ENCODE measurements at places on chromosomes 3 and 15.

DNA sequence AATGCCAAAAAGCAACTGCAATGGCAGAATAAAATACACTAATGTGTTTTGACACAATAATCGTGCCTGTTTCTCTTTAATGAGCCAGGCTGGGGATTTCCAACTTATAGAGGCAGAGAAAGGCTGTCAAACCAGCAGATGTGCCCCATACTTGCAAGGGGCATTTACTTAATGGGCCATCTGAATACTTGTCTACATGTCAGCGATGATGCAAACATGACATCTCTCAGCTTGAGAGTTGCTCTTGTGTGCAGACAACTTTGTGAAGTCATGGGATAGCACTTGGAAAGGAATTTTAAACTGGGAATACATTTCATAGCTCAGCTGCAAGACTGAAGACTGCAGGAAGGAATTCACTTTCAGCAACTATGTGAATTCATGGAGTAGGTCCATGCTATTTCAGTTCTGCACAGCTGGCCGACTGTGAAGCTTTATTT is 127.4 kb upstream of the ADAMTS9 start:
- DNase-seq, result no peak

- DNase-seq, result no peak
Observed at GRCh38 chr15:94306700-94307650, 75.6 kb downstream of the MCTP2 start.

GRCh38 chr3:42501321-42501680 is 1.1 kb upstream of the VIPR1 start:
- DNase-seq, result no peak

- DNase-seq, result no peak
Observed at GRCh38 chr3:170631755-170632488, 46.0 kb upstream of the SLC7A14 start.

DNA sequence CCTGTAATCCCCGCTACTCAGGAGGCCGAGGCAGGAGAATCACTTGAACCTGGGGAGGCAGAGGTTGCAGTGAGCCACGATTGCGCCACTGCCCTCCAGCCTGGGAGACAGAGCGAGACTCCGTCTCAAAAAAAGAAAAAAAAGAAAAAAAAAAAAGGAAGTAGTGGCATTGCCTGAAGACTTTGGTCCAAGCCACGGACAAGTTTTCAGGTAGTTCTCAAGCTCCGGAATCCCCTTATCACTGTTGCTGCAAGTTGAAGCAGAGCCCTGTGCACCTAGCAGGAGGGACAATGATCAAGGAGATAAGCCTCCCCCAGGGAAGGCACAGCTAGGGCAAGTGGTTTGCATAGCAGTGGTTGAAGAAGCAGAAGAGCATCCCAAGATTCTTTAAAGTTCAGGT is 97.6 kb downstream of the MEX3B start:
- DNase-seq, result no peak

- no peak for DNase-seq
Observed at GRCh38 chr15:81839387-81839786, 206.4 kb downstream of the MEX3B start.

GRCh38 chr15:40845036-40845435 is 1.2 kb downstream of the SPINT1 start:
- DNase-seq, result no peak

DNA sequence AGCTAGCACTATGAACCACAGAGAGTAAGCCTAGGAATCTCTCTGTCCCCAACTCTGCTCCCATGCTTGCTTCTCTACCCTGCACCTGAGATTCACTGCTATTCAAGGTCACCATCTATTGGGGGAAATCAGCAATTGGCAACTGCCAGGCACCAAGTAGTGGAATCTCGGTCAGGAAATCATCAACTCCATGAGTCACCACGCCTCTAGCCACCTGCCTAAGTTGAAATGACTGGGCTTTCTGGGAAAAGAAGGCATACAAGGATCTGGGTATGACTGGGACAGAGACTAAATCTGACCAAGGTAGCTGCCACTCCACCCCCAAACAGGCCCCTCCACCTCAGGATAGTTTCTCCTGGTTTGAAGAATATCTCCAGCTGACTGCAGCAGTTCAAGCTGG is 464.1 kb upstream of the CBLB start:
- DNase-seq, result no peak

DNA sequence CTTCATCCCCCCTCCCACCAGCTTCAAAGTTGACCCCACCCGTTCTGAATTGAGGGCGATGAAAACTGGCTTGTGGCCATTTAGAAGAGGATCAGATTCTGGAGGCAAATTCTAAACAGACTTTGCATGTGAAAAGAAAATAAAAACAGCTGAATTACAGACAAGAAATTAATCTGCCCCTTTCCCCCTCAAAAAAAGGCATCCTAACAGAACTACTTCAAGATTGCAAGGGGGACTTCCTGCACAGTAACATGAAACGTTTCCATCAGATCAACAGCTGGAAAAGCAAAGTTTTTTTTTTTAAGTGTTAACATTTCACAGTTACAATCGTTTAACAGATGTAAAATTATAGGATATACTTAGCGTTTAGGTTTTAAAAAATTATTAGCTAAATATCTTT is 229.3 kb downstream of the RORA start:
- no peak for DNase-seq

DNA sequence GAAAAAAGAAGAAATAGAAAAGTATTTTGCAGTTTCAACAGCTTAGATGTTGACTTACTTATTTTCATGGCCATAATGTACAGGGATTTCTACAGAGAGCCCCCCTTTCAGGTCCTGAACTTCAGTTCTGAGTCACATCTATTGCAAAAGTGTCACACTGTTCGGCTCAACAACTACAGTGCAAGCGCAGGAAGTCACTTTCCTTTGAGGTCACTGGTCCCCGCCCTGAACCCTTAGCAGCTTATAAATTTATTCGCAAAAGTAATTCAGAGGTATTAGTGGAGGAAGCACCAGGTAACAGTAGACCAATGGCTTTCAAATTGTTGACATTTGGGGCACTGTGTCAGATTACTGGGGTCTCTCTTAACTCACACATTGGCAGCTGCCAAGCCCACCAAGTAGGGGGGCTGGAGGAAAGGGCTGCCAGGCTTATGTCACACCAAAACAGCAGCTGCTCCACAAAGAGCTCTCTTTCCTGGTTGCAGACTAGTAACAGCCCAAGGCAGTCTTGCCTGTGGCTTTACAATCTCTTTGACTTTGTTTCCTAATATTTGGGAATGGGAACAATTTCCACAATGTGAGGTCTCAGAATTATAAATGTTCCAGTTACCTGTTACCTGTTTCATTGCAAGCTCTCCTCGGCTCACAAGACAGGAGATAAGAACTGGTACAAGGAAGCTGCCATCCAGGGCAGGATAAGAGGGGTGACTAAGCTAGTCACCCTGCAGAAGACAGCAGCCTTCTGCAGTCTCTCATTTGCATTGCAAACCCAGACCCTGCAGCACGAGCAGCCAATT is 130.2 kb upstream of the STRIT1 start:
- DNase-seq, result no peak

DNA sequence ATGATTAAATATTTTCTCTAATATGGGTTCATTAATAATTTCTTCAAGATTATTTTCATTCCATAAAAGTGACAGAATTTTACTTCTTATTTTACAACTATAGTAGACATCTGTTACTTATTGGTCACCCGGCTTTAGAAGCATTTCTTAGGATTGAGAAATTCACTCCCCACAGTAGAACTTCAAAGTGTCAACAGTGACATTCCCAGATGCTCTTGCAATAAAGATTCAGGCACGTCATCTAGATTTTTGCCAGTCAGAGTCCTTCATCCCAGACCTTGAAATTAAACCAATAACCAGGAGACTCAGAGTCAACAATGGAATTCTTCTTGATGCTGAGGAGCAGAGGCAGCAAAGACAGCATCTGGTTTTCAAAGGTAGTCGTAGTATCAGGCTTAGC is 190.8 kb downstream of the VGLL3 start:
- DNase-seq, result no peak

GRCh38 chr15:95446854-95447253 is 883.6 kb upstream of the NR2F2 start:
- peak; percentile 39 for DNase-seq

DNA sequence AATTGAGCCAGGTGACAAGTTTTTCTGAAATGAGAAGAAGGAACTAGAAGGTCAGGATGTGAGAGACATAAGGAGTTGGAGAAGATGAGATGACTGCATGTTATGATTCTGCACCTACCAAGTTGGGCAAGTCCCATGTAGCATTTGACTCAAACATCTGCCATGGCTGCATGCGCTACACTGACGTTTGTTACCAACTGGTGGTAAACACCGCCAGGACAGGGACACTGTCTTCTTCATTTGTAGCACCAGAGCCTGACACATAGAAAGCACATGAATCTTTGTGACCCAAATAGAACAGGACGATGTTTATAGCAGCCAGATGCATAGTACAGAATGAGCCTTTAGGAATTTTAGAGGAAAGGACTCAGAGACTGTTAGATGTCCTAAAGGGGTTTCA is 236.7 kb downstream of the MYRIP start:
- DNase-seq, result no peak

DNA sequence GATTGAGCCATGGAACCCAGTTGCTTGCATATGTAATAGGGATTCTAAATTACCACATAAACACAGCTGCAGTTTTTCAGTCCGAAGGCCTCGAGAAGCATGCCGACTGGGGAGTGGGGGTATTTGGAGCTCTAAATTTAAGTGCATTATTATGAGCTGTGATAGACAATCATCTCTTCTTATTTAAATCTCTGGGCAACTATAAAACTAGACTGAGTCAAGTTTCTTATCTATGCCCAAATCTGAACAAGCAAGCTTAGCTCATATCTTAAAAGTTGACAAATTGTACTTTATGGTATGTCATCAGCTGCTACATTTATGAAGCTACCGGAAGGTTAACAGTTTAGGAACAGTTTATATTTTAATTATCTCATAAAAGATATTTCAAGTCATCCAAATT is 19.5 kb upstream of the THRB start:
- DNase-seq, result no peak

GRCh38 chr3:181533811-181534210 is 177.9 kb upstream of the SOX2 start:
- no peak for DNase-seq

- DNase-seq, result no peak
Observed at GRCh38 chr3:148999806-149000205, 8.5 kb downstream of the GYG1 start.

DNA sequence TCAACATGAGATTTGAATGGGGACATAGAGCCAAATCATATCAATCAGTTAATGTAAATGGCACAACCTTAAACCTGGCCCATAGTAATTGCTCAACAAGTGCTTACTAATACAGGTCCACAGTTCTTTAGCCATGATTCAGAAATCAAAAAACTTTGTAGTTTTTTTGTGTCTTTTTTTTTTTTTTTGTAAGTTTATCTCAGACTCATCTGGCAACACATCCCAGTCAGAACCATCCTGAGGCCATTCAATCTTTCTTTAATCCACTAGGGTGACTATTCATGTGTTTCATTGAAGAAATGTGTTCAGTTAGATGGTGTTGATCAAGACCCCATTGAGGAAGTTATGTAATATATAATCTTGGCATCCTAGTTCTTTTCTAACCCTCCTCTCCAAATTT is 65.4 kb downstream of the ABI3BP start:
- no peak for DNase-seq

GRCh38 chr3:152193673-152194267 is 75.0 kb upstream of the MBNL1 start:
- no peak for DNase-seq

Measured in kidney capillary endothelial cell (primary cell).